Vagina (tissue), 2 donors: ENCODE measurements at places on chromosomes 6 and 20. TPM values are rescaled to one million over a fixed set of nuclear protein-coding genes. Genes with fewer than 3 reads are reported as not detected.

RIPOR2 gene
- 19.4 TPM for total RNA-seq

ALDH8A1 gene
- not detected for total RNA-seq

TNF gene
- not detected for total RNA-seq

FAM209A gene
- not detected for total RNA-seq

ALDH5A1 gene
- total RNA-seq = 14.2 TPM
